Fibroblast of mammary gland (primary cell): ENCODE measurements at places on chromosomes 7 and 10.

- DNase-seq = no peak
Observed at GRCh38 chr10:47146572-47146971, 153.4 kb upstream of the GDF10 start.

GRCh38 chr7:130113887-130114286, 43.6 kb downstream of the KLHDC10 start:
- DNase-seq = no peak

DNA sequence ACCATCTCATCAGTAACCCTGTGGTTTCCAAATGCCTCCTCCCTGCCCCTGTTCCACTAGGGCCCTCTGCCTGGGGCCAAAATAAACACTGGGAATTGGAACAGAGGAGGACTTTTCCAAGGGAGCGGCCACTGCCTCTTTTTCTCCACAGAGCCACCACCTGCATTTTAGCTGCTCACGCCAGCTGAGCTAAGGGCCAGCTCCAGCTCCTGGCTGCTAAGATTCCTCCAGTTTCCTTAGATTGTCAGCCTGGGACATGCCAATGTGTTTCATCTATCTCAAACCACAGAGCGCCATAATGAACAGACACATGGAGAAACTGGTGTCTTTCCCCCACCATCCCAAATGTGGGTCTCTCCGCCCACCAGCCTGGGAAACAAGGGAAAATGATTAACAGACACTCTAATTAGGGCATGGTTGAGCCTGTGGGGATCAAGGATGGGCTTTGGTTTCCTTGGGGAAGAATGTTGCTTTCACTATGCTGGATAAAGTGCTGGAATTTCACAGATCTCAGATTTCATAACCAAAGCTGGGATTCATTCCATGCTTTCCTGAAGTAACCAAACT, 52.2 kb downstream of the ASB13 start:
- DNase-seq = peak; percentile 63

DNA sequence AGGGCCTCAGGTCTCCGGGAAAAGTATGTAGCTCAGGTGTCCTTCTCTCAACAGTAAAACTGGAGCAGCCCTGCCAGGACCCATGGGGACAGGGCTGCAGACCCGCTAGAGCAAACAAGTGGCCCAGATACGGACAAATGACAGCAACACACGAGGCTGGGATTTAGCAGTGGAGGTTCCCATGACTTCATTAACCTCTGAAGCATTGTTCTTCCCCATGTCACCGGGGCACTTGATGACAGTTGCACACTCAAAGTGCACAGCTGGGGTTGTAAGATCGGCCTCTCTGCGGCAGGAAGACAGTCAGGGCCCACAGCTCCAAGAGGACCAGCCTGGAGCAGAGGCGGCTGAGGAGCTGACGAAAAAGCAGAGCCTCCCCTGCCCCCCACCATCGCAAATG, 12.5 kb upstream of the PODXL start:
- DNase-seq = no peak

GRCh38 chr7:48548667-48549066, 375.7 kb upstream of the CDC14C start:
- no peak for DNase-seq

GRCh38 chr7:48759431-48760080, 164.8 kb upstream of the CDC14C start:
- no peak for DNase-seq

DNA sequence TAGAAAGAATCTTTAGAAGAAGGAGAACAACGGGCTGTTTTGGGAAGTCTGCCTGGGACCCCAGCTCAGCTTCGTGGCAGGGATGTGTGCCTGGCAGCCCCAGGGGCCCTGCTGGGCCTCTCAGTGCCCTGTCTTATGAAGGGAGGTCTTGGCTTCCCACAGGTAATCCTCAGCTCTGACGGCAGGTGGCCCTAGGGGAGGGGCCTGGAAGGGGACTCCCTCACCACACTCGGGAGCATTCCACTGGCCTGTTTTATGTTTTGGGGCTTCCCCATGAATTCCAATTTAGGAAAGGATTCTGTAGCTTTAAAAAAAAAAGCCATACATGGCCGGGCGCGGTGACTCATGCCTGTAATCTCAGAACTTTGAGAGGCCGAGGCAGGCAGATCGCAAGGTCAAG, 3.0 kb upstream of the DMBT1 start:
- DNase-seq = no peak

- DNase-seq = no peak
Observed at GRCh38 chr10:129330211-129330610, 136.8 kb upstream of the MGMT start.

GRCh38 chr7:17318146-17318545, 19.7 kb downstream of the AHR start:
- DNase-seq = peak; percentile 84

- DNase-seq = peak; percentile 90
Observed at GRCh38 chr10:124701435-124701834, 42.7 kb downstream of the FAM53B start.

DNA sequence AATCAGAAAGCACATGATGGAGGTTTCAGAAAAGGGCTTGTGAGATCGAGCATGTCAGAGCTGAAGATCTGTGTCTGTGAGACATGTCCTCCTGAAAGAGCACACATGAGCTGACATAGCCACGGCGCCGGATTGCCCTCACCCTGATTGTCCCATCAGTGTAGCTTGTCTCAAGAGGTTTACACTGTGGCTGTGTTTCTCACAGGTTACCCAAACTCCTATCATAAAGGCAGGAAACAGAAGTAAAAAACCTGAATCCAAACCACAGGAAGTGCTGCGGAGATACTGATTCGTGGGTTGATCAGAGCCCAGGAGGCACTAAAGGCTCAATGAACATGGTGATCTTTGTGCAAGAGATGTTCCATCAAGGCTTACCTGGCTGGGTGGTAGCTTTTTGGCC, 3.9 kb upstream of the ATP6V0E2 start:
- no peak for DNase-seq

- DNase-seq = peak; percentile 67
Observed at GRCh38 chr7:92833766-92834506, 2.4 kb downstream of the CDK6 start.

- no peak for DNase-seq
Observed at GRCh38 chr10:947051-947450, 15.5 kb upstream of the LARP4B start.

DNA sequence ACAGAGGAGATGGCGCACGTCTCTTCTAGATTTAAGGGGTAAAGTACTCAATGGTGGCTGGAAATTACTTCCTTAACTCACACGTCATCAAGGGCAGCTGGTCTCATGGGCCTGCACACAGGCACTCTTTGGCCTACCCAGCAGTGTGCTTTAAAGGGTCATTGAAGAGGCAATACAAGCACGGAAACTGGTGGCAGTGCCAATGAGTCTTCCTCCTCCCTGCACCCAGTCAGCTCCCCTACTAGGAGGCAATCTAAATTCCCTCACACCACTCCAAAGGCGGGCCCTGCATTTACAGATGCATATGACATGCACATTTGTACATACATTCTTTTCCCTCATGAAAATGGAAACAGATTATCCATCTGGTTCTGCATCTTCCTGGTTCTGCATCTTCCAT, 47.4 kb downstream of the PPIF start:
- no peak for DNase-seq

DNA sequence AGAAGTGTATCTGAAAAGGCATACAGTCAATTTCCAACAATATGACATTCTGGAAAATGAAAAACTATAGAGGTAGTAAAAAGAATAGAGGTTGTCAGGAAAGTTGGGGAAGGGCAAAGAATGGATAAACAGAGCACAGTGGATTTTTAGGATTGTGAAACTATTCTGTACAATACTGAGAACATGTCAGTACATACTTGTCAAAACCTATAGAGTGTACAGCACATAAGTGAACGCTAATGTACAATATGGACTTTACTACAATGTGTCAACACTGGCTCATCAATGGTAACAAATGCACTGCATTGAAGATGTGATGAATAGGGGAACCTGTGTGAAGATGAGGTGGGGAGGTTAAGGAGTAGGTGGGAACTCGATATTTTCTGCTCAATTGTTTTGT, 483.0 kb upstream of the PFKP start:
- DNase-seq = no peak

DNA sequence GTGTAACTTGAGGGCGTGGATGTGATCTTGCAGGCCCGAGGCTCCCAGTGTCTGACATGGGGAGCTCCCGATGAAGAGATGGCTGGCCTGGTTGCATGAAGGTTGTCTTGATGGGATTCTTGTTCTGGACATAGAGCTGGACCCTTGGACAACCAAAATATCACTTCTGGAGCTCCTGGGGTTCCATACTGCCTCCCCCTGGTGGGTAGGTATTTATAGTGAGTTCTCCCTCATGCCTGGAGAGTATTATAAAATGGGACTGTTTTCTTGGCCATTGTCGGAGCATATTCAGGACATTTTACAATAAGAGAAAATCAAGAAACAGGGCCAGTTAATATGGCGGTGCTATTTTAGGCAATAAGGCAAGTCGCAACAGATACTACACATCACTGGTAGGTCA, 32.6 kb upstream of the GIMAP8 start:
- no peak for DNase-seq

DNA sequence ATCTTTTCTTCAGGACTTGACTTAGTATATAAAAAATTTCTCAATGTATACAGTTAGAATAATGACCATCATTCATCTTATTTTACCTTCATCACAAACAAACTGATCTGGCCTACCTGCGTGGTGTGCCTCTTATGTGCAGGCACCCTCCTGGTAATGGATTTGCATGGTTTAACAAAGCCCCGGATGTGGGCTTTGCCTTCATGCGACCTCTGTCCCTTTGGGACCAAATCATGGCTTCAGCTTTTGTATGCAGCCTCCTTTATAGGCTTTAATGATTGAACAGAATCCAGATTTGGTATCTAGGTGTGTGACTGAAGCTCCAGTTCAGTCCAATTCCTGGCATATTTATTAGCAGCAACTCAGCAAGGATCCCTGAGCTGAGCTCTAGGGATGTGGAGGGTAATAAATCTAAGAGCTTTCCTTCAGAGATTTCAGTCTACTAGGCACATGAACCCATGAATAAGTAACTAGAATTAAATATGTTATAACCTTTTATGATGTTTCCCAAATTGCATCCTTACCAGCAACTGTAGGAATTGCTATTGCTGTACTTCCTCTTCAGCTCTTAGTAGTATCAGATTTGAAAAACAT, 256.9 kb downstream of the ABCA13 start:
- DNase-seq = no peak

DNA sequence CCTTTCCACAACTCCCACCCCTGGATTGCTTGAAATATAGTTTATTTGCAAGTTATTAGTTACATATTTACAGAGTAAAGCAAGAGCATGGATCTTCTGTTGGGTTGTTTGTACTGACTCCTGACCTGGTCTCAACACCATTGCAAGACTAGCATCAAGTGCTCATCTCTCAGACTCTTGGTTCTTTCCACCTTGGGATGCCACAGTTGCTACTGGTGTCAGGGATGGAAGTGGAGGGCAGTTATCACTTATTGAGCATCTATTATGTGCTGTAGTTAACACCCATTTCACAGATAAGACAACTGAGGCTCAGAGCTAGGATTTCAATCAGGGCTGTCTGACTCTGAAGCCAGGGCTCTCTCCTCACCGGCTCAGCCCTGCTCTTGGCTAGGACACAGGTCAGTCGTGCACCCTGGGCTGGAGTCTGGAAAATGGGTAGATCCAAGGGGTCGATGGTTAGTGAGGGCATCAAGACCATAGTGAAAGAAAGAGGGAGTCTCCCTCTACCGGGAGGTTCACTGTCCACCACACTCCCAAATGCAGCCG, 614 bp upstream of the ADAMTS14 start:
- no peak for DNase-seq

DNA sequence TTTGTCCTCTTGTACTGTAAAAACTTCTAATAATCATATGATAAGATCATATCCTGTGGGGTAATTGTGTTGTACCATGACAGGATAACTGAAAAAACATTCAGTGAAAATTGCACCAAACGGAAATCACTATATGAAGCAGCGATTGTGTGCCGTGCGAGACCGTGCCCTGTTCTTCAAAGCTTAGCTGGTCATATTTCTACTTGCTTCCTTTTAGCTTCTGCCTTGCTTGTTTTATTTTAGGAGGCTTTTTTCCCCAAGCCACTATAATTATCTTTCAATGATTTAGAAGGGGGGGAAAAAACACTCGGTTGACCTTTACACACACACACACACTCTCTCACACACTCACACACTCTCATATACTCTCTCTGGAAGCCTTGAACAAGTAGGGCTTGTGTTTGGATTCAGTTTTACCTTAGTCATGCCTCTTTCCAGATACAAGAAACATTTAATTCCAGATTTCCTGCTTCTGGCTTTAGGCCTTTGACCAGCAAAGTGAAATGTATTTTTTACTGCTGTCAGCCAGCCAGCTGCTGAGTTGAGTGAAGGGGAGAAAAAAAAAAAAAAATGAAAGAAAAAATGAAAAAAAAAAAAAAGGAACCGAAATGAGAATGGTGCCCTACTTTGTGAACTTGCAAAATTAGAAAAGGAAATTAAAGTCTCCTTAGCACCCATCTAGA, 181.4 kb downstream of the ARID5B start:
- peak; percentile 66 for DNase-seq

GRCh38 chr10:73517166-73517888, 21.5 kb upstream of the PPP3CB start:
- DNase-seq = no peak

DNA sequence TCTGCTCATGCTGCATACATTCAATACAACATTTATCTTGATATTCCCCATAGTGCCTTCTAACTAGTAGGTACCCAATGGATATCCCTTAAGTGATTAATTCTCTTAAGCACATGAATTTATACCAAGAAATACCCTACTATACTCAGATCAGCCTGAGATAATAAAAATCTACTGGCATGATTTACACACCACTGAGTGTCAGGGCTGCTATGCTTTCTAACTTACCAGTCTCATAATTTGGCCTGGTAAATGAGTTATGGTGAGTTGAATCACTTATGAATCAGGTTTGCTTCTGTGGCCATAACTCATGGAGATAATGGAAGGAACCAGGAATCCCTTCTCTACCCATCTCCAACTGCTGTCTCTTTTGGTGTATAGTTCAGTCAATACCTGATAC, 122.8 kb downstream of the THSD7A start:
- DNase-seq = peak; percentile 35

GRCh38 chr10:7787150-7787856, 490 bp downstream of the KIN start:
- peak; percentile 31 for DNase-seq

GRCh38 chr7:128869944-128870285, 7.3 kb downstream of the ATP6V1F start:
- no peak for DNase-seq

GRCh38 chr10:120600871-120601649, 144.0 kb downstream of the PLPP4 start:
- no peak for DNase-seq

GRCh38 chr7:71768450-71768849, 636.5 kb downstream of the GALNT17 start:
- DNase-seq = no peak

- no peak for DNase-seq
Observed at GRCh38 chr7:65429642-65430343, 56.1 kb downstream of the ZNF92 start.

DNA sequence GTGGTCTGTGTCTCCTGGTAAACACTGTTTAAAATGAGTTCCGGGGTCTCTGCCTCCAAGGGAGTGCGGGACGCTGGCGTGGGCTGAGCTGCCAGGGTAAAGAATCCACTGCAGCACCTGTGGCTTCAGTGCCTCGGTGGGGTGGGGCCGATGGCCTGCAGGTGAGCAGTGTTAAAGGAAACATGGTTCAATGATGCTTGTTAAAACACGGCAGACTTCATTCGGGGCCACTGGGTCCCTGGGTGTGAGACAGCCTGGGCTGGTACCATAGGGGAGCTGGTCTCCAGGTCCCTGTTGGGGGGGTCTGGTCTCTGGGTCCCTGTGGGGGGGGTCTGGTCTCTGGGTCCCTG, 24.9 kb upstream of the KNDC1 start:
- DNase-seq = no peak

- no peak for DNase-seq
Observed at GRCh38 chr10:88164471-88164870, 301.0 kb downstream of the PTEN start.
